ENCODE measurements at places on chromosomes 16 and 17.

- no peak for DNase-seq
Measured at GRCh38 chr17:34886831-34887230, 74.4 kb downstream of the CCT6B start.

GRCh38 chr16:25027781-25028180 is 12.6 kb upstream of the ARHGAP17 start:
- DNase-seq, result no peak

DNA sequence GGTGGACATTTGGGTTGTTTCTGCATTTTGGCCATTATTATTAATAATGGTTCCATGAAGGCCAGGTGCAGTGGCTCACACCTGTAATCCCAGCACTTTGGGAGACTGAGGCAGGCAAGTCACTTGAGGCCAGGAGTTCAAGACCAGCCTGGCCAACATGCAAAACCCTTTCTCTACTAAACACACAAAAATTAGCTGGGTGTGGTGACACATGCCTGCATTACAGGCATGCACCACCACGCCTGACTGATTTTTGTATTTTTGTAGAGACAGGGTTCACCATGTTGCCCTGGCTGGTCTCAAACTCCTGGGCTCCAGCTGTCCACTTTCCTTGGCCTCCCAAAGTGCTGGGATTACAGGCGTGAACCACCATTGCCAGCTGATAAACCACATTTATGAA is 58.5 kb downstream of the TNFRSF13B start:
- DNase-seq, result no peak

GRCh38 chr17:64413513-64413912 is 22.9 kb upstream of the PECAM1 start:
- DNase-seq, result no peak

GRCh38 chr16:11990702-11991390 is 14.3 kb downstream of the SNX29 start:
- no peak for DNase-seq

- no peak for DNase-seq
Measured at GRCh38 chr16:2664574-2664982, 17.7 kb upstream of the KCTD5 start.

- peak; percentile 77 for DNase-seq
Measured at GRCh38 chr17:40121181-40122135, at the start of gene MSL1. MSL1 (plus strand) TSS chr17:40121971; CDS start chr17:40122613, 642 bp downstream.

DNA sequence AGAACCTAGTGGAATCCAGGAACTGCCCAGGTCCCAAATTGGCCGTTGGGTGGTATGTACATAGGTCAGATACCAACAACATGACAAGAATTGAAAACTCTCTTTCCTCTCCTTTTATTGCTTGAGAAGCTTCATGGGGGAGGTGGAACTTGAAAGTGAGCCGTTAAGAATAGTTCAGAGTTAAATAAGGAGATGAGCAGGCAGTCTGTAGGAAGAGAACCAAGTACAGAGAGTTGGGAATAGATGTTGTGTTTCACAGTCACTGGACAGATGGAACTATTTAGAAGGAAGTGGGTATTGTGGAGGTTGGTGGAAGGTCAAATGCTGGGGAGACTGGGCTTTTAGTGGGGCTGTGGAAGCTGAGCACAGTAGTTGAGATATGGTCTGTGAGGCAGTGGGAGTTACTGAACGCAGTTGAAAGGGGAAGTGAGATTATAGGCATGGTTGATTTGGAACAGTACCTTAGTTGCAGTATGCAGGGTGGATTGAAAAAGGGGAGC is 26.4 kb downstream of the ARHGAP44 start:
- DNase-seq, result no peak

DNA sequence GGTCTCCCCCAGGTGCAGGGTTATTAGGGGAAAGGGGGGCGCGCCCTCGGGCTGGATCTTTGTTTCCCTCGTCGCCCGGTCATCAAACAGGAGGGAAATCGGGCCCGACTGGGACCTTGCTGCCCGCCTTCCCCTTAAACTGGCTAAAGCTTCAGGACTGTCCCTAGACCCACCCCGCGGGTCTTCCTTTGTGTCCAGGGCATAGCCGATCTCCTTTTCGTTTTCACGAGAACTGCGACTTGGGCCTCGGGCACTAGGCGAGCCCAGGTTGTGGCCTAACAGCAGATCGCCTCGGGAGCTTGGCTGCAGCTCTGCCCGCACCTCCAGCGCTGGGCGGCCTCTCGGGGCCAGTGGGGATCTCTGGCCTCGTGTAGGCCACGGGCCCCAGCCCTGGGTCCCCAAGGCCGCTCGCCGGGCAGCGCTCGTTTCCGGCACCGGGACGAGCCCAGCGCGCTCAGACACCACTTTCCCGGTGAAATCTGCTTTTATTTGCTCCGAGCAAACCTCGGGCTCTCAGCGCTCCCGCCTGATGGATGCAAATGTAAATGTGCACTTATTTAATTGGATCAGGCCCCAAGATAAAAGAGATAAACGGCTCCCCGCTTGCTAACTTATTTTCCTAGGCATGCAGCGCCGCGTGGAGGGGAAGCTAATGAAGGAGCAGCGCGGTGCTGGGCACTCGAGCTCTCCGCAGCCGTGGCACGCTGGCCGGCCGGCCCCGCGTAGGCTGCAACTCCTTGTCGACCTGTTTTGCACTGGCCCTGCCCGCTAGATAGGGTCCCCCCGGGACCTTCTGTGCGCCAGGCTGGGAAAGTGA is 7.8 kb downstream of the IRX5 start:
- DNase-seq, result peak; percentile 44

DNA sequence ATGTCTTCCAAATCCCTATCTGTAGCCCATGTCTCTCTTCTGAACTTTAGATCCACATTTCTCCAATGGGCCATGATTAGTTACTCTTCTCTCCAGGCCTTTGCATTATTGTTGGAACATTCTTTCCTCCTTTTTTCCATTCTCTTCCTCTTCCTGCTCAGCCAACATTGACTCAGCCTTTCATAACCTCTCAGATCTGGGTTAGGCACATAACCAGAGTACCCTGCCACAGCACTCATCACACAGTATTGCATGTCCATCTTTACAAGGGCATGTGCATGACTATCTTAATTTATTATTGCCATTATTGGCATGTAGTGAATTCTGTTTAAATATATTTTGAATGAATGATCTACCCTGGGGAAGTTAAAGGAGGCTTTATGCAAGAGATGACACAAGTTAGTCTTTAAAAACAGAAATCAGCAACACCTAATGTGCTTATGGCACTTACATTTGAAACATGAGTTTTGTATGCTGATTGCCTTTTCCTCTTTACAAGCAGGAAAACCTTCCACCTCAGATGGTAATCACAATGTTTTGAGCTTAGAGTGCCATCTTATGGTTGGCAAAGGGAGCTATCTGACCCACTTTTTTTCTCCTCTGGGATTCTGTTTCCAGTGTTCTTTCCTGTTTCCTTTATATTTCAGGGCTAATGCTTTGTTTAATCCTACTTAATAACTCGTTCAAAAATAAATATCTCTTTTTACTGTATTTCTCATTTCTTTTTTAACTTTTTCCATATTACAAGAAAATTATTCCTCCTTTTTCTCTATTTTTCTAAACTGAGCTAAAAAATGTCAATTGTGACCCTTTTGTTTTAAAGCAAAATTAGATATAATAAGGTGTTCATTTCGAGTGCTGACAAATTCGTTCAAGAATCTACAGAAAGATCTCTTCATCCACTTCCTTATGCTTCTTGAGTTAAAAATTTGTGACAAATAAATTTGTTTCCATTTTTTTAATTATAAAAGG is 151.0 kb upstream of the RBL2 start:
- DNase-seq, result peak; percentile 74

DNA sequence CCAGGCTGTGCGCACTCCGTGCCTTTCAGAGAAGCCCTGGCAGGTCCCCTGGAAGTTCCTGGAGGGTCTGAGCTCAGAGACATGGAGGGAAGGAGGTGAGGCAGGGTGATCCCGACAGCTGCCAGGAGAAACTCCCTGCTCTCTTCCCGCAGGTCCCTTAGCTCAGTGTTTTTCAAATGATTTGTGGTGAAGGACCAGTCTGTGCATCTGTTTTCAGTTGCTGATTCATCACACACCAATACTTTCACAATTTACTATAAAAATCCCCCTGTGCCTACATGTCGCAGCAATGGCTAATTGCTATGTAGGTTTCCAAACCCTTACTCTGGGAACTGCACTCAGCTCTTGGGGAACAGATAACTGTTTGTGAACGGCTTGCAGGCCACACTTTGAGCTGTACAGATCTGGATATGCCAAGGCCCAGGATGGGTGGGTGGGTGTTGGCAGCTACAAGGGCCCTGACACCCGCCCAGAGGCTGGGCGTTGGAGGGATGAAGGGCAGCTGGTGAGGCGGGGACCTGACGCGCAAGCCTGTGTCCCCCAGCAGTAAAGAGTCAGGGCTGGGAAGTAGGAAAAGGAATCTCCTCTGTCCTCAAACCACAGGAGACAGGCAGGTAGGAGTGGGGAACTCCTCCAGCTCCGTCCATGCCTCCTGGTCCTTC is 20.5 kb upstream of the EMP2 start:
- no peak for DNase-seq

DNA sequence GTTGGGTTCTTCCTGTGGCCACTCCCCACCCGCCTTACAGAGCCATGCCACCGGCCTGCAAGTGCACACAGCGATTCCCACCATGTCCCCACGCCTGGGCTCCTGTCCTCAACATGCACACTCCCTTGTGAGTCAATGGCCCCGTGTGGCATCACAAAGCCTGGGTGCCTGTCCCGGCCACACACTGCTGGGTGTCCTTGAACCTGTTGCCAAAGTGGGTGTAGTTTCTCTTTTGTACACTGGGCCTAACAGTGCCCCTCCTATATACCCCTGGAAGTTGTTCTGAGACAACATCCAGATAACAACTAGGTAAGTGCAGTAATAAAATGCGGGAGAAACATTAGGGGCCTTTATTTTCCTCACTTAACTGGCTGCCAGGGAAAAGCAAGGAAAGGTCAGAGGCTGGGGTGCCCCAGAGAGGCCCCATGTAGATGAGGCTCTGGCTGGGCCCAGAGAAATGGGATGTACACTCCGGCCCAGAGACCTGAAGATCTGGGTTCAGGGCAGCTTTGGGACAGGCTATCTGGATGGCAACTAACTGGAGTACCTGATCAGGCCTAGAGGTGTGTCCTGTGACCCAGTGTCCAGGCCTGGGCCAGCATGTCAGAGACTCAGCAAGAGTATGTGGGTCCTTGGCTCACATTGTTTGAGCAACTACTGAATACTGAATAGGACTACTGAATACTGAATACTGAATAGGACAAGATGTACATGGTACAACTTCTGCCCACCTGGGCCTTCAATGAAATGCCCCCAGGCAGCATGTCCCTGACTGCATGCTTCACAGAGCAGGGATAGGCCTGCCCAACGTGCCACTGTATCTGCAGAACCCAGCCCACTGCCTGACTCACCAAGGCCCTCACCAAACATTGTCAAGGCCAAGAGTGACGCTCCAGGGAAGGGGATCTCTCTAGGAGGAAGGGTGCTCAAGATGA is 8.3 kb downstream of the ABCC3 start:
- no peak for DNase-seq

GRCh38 chr17:27339836-27340550 is 46.1 kb downstream of the WSB1 start:
- DNase-seq, result no peak

DNA sequence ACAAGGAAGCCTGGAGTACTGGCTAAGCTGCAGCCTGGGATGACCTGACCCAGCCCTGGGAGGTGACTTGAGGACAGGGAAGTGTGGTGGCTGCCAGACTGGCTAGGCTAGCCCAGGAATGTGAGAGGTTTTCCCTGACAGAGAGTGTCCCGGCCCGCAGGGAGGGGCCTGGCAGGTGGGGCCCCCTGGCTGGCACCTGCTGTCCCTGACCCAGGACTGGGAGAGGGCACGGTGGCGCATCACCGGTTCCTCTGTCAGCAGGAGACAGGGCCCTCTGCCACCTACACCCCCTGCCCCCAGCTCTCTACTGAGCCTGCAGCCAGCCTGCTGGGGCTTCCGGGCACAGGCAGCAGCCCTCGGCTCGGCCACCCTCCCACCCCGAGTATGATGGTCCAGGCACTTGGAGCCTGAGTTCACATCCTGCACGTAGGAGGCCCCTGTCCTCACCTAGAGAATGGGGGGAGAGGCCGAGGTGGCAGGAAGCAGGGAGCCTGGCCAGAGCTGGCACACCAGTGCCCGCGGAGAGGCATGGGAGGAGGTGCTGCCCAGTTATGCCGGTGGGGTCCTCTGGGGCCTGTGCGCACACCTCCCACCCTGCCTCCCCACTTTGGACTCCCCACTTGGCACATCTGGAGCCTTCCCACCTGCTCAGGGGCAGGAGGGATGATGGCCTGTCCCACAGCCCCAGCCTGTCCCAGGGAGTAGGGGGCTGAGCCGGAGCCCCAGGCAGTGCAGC is 528 bp downstream of the PRSS27 start:
- no peak for DNase-seq

DNA sequence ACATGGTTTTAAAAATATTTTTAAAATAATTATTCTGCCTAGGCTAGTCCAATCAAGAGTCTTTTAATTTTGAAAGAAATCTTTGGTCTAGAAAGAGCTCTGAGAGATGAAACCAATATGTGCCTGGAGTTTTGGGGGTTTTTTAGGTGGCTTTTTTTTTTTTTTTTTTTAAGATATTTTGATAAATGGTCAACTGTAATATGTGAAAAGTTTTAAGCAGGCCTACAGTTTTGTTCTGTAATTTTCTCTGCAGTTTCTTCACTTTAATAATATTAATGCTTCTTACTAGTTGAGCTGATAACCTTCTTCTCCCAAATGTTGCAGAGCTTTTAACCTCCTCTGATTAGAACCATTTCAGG is 45.1 kb downstream of the OMG start:
- no peak for DNase-seq

DNA sequence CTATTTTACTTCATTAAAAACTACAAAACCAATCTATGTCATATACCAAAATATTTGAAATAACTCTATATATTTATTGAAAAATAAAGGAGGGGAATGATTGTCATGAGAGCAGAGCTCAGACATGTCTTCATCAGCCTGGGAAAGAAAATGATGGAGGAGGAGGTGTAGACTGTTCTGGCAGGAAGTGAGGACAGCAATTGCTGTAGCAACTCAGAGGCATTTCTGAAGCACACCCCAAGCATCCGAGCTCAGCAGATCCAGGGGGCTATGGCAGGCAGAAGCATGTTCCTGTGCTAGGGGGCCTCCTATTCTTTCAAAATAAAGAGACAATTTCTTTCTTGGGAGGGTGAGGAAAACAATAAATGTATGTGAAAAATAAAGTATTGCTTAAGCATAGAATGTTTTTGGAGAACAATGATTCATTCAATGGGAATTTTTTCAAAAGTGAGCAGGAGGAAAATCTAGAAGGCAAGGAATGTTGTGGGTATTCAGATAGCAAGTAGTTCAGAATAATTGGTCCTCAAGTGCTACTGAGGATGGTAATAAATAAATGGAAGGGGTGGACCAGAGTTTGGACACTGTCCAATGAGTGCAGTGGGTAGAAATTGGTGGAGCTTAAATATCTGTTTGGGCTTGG is 383.4 kb downstream of the CDH11 start:
- no peak for DNase-seq

DNA sequence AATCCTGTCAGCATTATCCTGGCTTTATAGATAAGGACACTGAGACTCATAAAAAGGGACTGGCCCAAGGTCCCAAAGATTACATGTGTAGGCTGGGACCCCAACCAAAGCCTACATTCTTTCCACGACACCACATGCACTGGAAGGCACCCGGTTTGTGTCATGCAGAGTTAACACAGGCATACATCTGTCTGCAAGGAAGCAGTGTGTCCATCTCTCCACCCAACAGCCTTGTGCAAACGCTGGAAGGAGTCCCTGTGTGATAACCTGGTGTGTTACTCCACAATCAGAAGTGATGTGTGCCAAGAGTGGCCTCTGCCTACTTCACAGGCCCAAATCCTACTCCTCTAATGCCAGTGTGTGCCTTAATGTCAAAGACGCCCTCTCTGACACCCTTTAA is 139.8 kb downstream of the PARN start:
- DNase-seq, result no peak

Measured in endothelial cell of umbilical vein (primary cell).